CD4-positive, alpha-beta T cell treated with Interleukin-12 subunit alpha and Interleukin-12 subunit beta, for 1 hour (primary cell): ENCODE measurements at places on chromosomes 7 and 10.

- DNase-seq, result no peak
These were observed 18.0 kb downstream of the GIMAP4 start for GRCh38 chr7:150585199-150585598.

- no peak for DNase-seq
These were observed 21.3 kb downstream of the LHPP start for GRCh38 chr10:124482876-124483275.

DNA sequence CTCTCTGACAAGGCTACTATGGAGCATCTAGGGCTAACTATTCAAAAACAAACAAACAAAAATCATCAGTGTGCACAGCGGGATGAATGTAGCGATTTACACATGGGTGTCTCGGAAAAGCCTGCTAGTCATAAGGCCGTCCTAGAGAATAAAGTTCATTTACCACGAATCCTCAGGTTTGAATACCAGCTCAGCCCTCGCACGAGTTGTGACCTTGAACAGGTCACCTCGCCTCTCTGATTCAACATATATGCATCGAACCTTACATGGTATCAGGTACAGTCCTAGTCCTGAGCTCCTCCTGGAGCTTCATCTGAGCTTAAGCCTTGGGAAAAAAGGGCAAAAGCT is 572 bp downstream of the ATP5MF start:
- no peak for DNase-seq

- DNase-seq, result peak; percentile 78
These were observed 12.4 kb downstream of the CALY start for GRCh38 chr10:133324198-133324792.

- DNase-seq, result no peak
These were observed 436.4 kb upstream of the LRGUK start for GRCh38 chr7:133690740-133691139.

DNA sequence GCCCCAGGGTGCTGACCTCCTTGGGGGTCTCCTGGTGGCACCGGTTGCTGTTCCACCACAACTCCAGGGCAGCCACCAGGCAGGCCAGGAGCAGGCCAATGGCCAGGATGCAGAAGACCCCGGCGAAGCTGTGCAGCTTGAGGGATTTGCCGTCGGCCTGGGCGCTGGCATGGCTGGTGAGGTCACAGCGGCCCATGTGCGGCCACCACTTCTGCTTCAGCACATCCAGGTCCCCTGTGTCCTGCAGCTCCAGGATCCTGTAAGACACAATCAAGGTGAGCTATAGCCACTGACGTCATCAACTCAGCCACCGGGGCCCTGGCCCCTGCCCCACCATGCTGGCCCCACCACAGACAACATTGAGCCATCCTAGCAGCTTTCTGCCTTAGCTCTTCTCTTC is 753.2 kb downstream of the GRID1 start:
- no peak for DNase-seq

DNA sequence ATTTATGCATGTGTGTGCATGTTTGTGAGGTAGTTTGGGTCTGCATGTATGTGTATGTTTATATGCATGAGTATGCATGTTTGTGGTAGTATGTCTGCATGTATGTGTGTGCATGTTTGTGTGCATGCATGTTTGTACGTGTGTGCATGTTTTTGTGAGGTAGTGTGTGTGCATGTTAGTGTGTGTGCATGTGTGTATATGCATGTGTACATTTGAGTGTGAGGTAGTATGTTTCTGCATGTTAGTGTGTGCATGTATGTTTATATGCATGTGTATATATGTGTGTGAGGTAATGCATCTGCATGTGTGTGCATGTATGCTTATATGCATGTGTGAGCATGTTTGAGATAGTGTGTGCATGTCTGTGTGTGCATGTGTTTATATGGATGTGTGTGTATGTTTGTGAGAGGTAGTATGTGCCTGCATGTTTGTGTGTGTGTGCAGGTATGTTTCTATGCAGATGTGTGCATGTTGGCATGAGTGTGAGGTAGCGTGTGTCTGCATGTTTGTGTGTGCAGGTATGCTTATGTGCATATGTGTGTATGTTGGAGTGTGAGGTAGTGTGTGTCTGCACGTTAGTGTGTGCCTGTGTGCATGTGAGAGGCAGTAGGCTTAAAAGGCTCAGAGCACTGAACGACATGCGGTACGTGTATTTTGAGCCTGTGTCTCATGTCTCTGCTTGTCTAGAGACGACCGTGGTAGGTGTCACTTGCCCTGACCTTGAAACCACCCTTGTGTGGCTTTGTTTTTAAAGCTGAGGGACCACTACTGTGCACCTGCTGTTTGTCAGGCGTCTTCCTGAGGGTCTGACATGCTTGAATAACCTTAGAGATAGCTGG is 43.7 kb downstream of the PFKP start:
- no peak for DNase-seq

GRCh38 chr7:28627896-28628295 is 215.6 kb downstream of the CREB5 start:
- DNase-seq, result no peak

DNA sequence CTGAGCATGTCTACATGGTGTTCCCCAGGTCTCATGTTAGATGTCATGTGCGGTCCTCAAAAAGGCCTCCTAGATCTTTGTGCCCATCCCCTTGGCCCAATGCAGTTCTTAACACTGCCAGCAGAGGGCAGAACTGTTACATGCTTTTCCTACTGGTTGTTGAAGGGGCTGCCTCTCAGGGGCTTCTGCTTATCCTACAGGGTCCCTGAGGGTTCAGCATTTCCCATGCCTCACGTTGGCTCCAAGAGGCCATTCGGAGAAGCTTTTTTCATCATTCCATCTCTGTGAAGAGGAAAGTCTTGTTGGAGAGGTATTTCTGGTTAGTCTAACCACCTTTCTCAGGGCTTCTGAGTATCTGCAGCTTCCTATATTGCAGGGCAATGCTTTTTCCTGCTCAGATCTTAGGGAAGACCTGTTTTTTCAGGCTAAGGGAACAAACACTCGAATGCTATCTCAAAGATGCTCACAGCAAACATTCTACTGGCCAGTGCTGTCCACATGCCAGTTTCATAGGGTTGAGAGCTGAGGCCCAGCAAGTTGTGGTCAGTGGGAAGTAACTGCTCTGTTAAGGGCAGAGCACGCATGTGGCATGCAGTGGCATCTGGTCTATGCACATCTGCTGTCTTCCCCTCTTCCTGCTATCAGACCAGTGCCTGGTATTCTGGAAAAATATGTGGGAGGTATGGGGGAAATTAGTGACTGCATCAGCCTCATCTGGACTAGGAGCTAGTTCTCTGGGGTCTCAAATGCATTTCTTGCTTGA is 31.5 kb downstream of the MBL2 start:
- peak; percentile 22 for DNase-seq

- no peak for DNase-seq
These were observed at the start of gene PKD2L1 for GRCh38 chr10:100330079-100330478. Gene PKD2L1, minus strand, starts transcription at chr10:100330228. Its CDS starts 125 bp downstream, at chr10:100330103.

DNA sequence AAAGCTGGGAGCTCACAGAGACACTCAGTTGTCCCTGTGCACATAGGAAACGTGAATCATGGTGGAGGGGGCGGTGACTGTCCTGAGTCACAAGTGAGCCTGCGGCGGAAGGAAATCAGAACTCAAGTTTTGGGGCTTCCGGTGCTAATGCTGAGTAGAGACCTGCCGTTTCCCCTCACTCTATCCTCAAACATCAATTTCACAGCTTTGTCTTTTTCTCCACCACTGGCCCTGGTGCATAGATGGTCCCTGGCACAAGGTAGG is 21.9 kb downstream of the ADCYAP1R1 start:
- no peak for DNase-seq

GRCh38 chr7:156207306-156207705 is 395.0 kb upstream of the SHH start:
- no peak for DNase-seq

DNA sequence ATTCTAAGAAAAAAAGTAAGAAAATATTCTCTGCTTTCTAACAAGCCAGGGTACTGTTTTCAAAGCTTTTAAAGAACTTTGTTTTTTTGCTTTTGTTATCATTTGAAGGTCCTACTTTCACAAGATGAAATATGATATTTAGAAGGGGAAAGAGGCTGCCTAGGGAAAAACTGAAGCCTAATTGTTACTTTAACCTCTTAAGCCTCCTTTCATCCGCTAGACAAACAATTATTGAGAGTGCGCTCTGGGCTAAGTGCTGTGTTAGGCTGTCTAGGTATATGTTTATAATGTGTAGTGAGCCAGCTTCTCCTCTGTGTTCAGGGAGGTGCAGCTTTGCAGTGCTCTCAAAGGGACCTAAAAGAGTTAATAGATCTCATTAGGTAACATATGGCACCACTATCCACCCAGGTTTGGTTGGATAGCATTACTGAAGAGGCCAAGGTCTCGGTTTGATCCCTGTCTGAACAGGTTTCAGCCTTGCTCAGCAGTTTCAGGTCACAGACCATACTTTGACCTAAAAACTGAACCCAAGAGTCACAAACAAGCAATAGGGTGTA is 17.9 kb downstream of the PDK4 start:
- DNase-seq, result no peak

DNA sequence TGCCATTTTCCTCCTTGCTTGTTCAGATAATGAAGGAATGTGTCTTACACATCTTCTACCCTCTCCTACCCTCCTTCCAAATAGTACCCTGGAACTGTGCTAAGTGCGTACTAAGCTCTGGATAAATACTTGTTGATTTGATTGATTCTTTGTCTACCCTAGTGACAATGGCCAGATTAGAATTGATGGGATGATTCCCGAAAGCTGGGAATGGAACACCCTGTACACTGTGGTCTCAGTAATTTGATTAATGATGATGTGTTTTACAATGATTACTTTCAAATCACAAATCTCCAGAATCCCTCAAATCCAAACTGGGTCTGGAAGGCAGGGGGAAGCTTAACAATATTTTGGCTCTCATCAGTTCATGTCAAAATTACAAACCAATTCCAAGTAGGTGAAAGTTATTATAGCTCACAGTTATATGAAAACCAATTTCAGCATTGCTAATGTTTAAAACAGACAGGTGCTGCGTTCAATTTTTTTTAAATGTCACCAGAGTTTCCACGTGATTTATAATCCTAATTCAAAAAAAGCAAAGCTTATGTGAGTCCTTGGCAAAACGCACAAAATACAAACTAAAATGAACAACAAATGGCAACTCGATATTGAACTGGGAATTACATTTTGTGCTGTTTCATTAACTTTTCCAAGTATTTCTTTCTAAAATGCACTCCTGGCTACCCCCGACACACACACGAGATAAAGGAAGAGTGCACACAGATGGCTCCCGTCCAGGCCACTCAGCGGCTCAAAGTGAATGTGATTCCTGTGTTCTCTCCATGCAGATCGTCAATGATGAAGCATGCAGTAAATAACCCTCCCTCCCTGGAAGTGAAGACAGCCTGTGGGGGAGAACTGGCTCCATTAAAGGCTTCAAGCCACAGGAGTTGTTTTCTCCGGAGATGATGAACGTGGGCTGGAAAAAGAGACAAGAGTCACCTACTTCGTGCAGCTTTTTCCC is 21.7 kb upstream of the ADRB1 start:
- no peak for DNase-seq

DNA sequence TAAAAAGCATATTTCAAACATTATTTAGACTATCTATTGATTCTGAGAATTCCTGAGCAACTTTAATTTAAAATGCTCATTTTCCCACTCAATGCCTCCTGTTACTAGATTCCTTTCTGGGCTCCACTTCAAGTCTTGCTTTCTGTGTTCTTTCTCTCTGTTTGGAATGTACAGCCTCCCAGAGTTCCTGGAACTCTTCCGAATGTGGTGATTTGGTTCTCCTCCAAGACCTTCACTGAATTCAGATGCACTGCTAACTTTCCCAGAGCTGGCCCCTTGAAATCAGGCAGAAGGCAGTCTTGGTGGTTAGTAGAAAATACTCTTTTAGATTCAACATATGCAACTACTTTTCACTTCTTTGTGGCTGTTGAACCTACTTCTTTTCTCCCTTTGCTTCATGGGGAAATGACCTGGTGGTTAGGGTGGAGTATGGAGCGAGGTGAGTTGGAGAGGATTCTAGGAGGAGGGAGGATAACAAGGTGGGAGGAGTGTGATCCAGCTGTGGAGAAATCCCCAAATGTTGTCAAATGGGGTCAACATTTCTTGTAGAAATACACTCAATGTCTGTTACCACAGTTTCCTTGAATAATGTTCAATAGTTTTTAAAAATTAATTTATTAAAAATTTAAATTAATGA is 27.9 kb upstream of the CCDC7 start:
- no peak for DNase-seq

- DNase-seq, result peak; percentile 58
These were observed 151.5 kb upstream of the FAM3C start for GRCh38 chr7:121547544-121548092.

GRCh38 chr10:117617659-117618058 is 75.1 kb downstream of the EMX2 start:
- no peak for DNase-seq

GRCh38 chr10:118865998-118866693 is 111.4 kb upstream of the CACUL1 start:
- no peak for DNase-seq

DNA sequence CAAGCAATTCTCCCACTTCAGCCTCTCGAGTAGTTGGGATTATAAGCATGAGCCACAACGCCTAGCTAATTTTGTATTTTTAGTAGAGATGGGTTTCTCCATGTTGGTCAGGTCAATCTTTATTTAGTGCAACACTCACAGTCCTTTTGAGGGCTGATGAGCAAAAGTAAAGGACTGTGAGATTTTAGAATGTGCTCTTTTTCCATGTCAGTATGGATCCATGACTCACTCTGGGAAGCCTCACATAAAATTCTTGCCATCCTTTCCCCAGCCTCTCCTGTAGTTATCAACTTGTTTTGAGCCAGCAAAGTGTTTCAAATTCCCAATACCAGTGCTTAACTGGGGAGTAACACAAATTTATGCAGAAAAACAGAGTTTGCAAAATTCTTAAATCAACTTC is 135.8 kb upstream of the CXCL12 start:
- no peak for DNase-seq

GRCh38 chr10:102997998-102998397 is 79.9 kb downstream of the CNNM2 start:
- DNase-seq, result no peak

DNA sequence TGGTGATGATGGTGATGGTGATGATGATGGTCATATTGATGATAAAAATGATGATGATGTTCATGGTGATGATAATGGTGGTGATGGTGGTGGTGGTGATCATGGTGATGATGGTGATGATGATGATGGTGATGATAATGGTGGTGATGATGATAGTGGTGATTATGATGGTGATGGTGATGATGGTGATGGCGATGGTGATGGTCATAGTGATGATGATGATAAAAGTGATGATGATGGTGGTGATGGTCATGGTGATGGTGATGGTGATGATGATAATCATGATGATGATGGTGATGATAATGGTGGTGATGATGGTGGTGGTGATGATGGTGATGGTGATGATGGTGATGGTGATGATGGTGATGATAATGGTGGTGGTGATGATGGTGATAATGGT is 478.7 kb downstream of the TYW1 start:
- no peak for DNase-seq

GRCh38 chr7:121633186-121633585 is 237.1 kb upstream of the FAM3C start:
- no peak for DNase-seq

GRCh38 chr7:123433665-123434064 is 100.7 kb downstream of the IQUB start:
- DNase-seq, result no peak

DNA sequence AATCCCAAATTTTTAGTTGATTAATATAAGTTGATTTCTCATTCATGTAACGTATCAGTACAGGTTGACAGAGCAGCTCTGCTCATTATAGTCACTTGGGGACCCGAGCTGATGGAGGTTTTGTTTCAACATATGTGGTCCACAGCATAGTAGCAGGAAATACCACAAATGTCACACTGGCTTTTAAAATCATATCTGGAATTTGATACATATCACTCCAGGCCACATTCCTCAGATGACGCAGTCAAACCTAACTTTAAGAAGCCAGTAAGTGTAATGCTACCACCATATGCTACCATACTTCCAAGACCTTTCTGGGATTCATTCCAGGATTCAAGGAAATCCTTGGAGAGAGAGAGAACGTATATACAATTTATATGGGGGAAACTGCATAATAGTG is 156.3 kb downstream of the PHF14 start:
- DNase-seq, result no peak
